ENCODE measurements at places on chromosomes 4 and X. TPM values are rescaled to one million over a fixed set of nuclear protein-coding genes. Genes with fewer than 3 reads are reported as not detected.

DNA sequence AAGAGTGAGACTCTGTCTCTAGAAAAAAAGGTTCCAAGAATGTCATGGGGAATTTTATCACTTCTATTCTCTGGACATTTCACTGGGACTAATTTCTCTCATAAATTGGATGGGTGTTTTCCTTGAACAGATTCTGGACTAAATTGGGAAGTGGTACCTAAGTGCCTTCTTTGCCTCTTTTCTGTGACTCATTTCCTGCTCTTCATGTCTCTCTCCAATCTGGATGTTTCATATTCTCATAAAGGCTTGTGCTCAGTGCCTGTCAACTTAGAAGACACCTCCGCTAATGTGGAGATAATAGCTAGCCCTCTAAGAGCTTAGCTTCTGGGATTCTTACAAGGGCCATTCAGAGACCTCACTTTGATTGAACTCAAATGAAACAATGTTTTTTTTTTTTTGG is 38.0 kb upstream of the IGFBP7 start:
- H3K27me3 ChIP-seq: no peaks in the 10 kb centered on the region
- no peak overlapping the region for H3K27ac ChIP-seq
- DNase-seq: no peak
- no peaks in the 10 kb centered on the region for H3K4me1 ChIP-seq

MGAT4D gene
- total RNA-seq: not detected

- DNase-seq: no peak
- no peaks in the 10 kb centered on the region for H3K27me3 ChIP-seq
- H3K36me3 ChIP-seq: no peaks in the 10 kb centered on the region
- H3K4me1 ChIP-seq: no peaks in the 10 kb centered on the region
- H3K4me3 ChIP-seq: no peak overlapping the region
Measured at GRCh38 chrX:46722742-46723568, 36.0 kb downstream of the SLC9A7 start.

PPEF2 gene
- 0.36 TPM for total RNA-seq

DNA sequence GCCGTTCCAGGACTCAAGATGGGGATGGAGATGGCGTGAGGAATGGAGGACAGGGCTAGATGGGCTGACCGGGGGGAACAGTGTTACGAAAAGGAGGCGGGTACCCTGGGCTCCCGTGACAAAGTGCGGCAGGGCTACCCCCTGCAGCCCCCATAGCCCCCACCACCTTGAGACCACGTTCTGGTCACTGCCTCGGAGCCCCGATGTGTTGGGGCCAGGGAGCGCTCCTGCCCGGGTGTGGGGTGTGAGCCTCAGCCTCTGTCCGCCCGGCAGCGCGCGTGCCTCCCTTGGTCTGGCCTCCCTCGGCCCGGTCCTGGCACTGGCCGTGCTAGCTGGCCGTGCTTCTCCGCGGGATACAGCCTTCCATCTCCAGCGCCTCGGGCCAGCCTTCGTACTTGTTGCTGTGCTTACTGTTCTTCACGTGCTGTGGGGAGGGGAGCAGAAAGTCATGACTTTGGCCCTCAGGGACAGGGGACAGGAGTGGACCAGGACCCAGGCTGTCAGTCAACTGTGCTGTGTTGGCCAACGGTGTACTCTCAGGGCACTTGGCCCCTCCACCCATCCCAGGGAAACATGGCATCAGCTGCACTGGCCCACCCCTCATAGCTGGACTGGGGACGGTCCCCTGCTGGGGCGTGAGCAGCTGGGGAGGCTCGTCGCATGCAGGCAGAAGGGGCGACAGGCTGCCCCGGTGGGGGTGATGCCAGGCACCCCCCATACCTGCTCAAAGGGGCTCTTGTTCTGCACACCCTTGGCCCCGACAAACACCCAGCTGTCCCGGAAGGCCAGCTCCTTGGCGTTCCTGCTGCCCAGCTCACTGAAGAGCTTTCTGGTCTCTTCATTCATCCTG is 9.3 kb downstream of the FAM3A start:
- H3K27me3 ChIP-seq: no peaks in the 10 kb centered on the region
- no peaks in the 10 kb centered on the region for H3K4me1 ChIP-seq
- no peak overlapping the region for H3K27ac ChIP-seq
- no peaks in the 10 kb centered on the region for H3K36me3 ChIP-seq

DNA sequence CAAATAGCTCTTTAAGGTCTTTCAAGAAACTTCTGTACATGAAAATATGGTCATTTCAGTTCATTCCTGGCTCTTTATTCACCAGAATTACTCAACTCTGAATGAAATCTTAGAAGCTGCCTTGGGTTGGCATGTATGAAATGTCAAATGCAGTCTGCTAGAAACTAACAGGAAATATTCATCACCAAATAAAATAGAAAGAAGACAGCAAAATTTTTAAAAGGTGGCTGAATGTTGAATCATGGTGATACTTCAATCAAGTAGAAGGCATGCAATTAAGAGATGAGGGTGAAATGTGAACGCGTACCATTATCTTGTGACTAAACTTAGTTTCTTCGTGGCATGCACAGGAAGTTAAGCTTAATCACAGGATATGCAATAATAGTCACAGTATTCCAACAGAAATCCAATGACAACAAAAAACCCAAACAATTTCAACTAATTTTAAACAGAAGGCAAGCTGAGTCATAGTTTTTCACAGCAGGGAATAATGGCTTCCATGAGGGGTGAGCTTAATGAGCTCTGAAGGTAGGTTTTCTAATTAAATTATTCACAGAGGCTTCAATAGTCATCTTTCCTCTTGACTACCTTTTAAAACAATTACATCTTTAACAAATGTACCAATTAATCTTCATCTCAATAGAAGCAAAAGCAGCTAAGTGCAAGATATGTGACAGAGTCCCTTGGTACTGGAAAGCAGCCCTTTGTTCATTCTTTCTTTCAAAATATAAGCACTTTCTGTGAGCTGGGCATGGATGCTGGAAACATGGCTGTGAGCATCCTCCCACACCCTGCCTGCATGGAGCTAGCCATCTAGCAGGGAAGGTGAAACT is 44.5 kb downstream of the SCFD2 start:
- no peaks in the 10 kb centered on the region for H3K27me3 ChIP-seq
- no peak for DNase-seq
- H3K36me3 ChIP-seq: no peaks in the 10 kb centered on the region
- H3K27ac ChIP-seq: peak overlapping the region; percentile 94
- no peaks in the 10 kb centered on the region for H3K4me1 ChIP-seq

DNA sequence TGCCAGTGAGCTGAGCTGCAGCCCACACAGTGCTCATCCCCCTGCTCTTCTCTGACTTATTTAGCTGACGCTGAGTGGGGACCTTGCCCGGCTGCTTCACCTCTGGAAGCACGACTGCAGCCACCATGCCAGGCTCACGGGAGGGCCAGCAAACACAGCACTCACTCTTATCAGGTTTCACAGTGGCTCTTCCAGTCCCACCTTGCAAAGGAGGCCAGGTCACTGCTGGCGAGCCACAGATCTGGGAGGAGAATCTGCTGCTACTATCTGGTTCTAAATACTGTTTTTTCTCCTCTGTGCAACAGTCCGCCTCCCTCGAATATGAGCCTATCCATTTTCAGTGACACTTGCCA is 6.7 kb upstream of the SPON2 start:
- no peaks in the 10 kb centered on the region for H3K27me3 ChIP-seq
- H3K4me1 ChIP-seq: no peaks in the 10 kb centered on the region
- no peak overlapping the region for H3K27ac ChIP-seq
- no peaks in the 10 kb centered on the region for H3K36me3 ChIP-seq
- DNase-seq: no peak

DNA sequence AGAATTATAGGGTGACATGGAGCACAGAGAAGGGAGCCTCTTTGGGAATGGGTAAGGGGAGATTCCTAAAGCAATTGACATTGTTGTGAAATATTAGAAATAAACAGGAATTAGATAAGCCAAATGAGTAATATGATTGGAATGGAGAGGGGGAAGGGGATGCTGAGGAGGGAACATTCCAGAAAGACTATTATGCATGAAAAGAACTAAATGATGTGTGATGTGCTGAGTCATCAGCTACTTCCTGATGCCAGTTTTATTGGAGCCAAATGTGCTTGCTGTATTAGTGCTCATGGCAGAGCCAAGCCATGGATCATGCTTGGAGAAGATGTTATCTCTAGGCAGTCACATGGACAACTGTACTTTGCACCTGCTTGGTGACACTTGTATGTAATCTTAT is 189.0 kb upstream of the HCCS start:
- H3K4me1 ChIP-seq: no peaks in the 10 kb centered on the region
- no peak overlapping the region for H3K4me3 ChIP-seq
- H3K36me3 ChIP-seq: no peaks in the 10 kb centered on the region

CCNA2 gene
- total RNA-seq: 0.88 TPM

GRCh38 chr4:128649161-128649560 is 160.3 kb upstream of the JADE1 start:
- H3K4me1 ChIP-seq: peaks cover 2% of the 10 kb centered on the region
- no peaks in the 10 kb centered on the region for H3K27me3 ChIP-seq
- H3K27ac ChIP-seq: no peak overlapping the region
- H3K36me3 ChIP-seq: no peaks in the 10 kb centered on the region
- no peak for DNase-seq
- H3K4me3 ChIP-seq: no peak overlapping the region

GRCh38 chrX:24799565-24799964 is 105.8 kb downstream of the POLA1 start:
- H3K36me3 ChIP-seq: no peaks in the 10 kb centered on the region
- H3K4me1 ChIP-seq: no peaks in the 10 kb centered on the region
- no peak for DNase-seq
- no peaks in the 10 kb centered on the region for H3K27me3 ChIP-seq
- no peak overlapping the region for H3K27ac ChIP-seq

DNA sequence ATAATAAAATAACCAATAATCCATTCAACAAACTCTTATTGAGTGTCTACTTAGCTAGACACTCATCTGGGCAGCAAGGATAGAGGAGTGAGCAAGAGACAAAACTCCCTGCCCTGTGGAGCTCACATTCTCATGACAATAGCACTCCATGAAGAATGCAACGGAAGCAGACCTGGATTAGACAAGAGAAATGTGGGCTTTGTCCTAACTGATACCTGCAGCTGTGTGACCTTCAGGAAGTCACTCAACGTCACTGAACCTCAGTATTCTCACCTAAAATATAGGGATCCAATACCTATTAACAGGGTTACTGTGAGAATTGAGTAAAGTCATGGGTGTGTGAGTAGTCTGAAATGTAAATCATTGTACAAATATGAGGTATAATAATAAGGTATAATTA is 61.2 kb downstream of the NDNF start:
- H3K27ac ChIP-seq: no peak overlapping the region
- DNase-seq: no peak
- no peaks in the 10 kb centered on the region for H3K36me3 ChIP-seq
- no peaks in the 10 kb centered on the region for H3K27me3 ChIP-seq
- H3K4me3 ChIP-seq: no peak overlapping the region
- H3K4me1 ChIP-seq: no peaks in the 10 kb centered on the region

All from aorta (tissue), 5 donors.